ENCODE measurements at places on chromosomes 4 and X. TPM values are rescaled to one million over a fixed set of nuclear protein-coding genes. Genes with fewer than 3 reads are reported as not detected.

DNA sequence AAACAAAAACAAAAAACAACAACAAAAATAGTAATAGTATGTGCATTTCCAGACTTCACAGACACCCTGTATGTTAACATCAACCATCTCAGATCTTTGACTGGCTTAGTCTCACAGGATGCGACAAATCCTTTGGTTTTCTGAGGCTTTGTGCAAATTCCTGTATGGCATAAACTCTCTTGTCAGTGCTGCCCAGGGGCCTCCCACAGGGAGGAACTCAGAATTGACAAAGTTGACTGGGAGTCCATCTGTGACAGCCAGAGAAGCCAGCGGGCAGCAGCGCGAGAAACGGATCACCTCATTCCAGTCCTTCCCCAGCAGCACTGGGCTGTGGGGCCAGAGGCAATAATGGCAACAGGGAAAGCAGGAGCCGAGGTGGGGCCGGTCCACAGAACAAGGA, 19.1 kb upstream of the DDX3X start:
- DNase-seq: no peak

GRCh38 chrX:39750848-39751247, 346.9 kb downstream of the BCOR start:
- no peak for DNase-seq

GRCh38 chr4:55458611-55459010, 62.9 kb downstream of the TMEM165 start:
- no peak for DNase-seq

DNA sequence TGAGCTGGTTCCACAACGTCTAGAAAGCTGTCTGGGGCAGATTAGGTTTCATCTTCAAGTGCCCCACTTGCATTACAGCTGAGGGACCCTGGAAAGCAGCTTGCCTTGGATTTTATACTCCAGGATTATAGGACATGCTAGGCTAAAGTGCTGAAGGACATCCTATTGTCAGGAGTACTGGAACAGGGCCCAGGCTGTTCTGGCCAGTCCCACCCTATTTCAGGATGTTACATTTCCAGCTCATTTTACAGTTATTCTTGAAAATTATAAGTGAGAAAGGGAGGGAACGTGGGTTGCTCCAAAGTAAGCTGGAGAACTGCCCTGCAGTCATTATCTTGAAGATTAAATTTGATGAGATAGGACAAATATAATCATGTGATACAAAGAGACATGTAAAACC, 71.0 kb upstream of the UGT8 start:
- no peak for DNase-seq

VSIG1 gene
- total RNA-seq: 0.30 TPM

PRPS2 gene
- 317 TPM for total RNA-seq

- DNase-seq: no peak
Observed at GRCh38 chr4:53016099-53016820, 154.1 kb downstream of the RASL11B start.

VSIG4 gene
- total RNA-seq: 9.9 TPM

GRCh38 chr4:176238157-176238610, 30.8 kb downstream of the ASB5 start:
- no peak for DNase-seq

GRCh38 chr4:17329046-17329445, 182.8 kb downstream of the QDPR start:
- DNase-seq: no peak

MTNR1A gene
- total RNA-seq: not detected

GRCh38 chrX:136086521-136086920, 60.8 kb upstream of the FHL1 start:
- DNase-seq: no peak

SLC16A2 gene
- total RNA-seq: 49.2 TPM

DNA sequence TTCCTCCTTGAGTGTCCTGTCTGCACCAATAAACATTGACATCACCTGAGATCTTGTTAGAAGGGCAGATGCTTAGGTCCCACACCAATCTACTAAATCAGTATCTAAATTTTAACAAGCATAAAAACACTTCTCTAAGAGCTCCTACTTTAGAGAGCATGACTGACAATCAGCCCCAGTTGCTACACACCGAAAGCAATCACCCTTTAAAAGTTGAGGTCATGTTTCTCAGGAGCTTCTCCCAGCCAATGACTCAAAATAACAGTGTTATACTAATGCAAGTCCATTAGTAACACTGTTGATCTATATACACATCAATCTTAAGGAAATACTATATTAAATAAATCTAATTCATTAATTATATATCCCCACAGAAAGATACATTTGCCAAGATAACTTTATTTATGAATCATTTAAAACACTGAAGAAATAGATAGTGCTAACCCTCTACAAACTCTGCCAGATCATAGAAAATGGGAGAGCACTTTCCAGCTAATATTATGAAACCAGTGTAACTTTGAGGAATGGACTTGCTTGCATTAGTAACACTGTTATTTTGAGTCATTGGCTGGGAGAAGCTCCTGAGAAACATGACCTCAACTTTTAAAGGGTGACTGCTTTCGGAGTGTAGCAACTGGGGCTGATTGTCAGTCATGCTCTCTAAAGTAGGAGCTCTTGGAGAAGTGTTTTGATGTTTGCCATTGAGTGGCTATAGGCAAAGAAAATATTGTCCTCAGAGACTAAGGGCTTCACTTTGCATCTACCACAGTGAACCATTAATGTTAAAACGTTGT, 109.8 kb upstream of the HDX start:
- no peak for DNase-seq

DNA sequence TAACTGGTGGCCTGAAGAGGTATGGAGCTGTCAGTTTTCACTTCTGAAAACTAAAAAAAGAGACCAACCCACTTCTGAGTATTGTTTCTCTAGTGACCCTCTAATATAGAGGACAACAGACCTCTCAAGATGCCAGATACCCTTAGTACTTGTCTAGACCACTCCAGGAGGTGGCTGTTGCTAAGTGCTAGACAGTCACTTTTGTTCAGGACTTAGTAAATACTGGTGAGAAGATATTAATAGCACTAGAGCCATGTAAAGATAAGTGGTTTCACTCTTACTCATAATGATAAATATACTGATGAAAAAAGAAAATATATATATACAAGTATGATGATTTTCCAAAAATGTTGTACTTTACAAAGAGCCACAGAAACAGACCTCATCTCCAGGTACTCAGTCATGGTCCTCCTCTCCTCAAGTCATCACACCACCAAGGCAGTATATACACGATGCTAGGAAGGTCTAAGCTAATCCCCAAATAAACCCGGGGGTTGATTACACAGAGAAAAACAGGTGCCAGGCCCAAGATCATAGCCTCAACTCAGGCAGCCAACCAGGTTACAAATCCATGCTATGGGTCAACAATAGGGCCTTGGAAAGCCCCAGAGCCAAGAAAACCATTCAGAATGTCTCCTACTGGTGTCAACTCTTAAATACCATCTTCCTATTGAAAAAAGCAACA, 66.9 kb downstream of the ARHGEF9 start:
- no peak for DNase-seq

CLTRN gene
- 0.14 TPM for total RNA-seq

DNA sequence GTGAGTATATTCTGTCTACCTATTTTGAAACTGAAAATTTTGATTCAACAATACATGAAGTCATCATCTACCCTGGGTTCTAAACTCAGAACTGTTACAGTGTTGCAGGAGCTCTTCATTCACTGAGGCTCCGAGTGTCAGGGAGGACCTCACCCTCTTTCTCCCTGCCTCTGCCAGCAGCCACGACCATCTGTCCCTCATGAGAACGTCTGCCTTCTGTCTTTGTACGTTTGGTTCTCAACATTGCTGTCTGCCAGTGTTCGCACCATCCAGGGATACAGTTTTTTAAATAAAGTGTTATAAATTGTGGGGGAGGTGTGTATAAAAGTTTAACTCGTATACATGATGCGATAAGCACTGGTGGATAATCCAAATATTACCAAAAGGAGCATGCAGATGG, 55.5 kb downstream of the TRAPPC11 start:
- no peak for DNase-seq

AMBN gene
- total RNA-seq: not detected

DNA sequence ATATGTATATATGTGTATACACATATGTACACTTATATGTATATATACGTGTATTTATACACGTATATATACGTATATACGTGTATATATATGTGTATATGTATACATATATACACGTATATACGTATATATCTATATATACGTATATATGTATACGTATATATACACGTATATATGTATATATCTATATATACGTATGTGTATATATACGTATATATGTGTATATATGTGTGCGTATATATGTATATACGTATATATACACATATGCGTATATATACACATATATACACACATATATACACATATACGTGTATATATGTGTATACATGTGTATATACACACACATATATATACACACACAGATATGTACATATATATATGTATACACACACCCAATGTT, 348.0 kb upstream of the LCORL start:
- no peak for DNase-seq

TIGD4 gene
- 2.0 TPM for total RNA-seq

DNA sequence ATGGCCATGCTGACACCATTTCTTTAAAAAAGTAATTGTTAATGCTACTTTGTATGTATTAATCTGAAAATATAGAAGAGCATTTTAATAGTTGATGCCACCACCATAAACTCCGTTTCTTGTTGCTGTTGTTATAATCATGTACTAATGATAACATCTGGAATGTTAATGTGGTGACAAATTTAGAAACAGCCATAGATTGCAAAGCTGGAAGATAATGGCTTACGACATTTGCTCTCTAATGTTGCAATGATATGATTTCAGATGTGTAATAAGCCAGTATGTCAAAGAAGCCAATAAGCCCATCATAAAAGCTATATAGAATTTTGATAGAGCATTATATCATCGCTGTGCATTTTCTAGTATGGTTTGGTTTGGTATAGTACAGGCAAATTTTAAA, 579.4 kb upstream of the ZFP42 start:
- DNase-seq: no peak

- no peak for DNase-seq
Observed at GRCh38 chr4:168199260-168199957, 107.1 kb downstream of the ANXA10 start.

GPR119 gene
- not detected for total RNA-seq

PNMA6A gene
- 0.48 TPM for total RNA-seq

TCEAL6 gene
- 3.7 TPM for total RNA-seq

STPG2 gene
- total RNA-seq: 1.1 TPM

GDPD2 gene
- total RNA-seq: not detected

GRCh38 chr4:7194251-7195140, 2.2 kb downstream of the SORCS2 start:
- no peak for DNase-seq

DNA sequence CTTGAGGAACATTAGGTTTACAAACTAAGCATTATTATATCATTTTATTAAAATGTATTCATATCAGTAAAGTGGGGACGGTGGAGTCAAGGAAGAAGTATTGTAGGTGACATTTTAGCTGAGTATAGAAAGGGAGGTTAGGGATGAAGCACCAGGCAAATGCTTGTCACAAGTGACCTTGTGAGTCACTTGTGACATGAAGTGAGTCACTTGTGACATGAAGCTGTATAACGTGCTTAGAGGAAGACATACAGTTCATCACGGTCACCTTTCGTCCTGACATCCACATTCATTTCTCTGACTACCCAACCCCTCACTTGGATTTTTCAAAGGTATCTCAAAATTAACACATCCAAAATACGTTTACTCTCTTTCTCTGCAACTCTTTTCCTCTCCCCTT, 1034.8 kb downstream of the DMD start:
- DNase-seq: no peak

SHOX gene
- not detected for total RNA-seq

DNA sequence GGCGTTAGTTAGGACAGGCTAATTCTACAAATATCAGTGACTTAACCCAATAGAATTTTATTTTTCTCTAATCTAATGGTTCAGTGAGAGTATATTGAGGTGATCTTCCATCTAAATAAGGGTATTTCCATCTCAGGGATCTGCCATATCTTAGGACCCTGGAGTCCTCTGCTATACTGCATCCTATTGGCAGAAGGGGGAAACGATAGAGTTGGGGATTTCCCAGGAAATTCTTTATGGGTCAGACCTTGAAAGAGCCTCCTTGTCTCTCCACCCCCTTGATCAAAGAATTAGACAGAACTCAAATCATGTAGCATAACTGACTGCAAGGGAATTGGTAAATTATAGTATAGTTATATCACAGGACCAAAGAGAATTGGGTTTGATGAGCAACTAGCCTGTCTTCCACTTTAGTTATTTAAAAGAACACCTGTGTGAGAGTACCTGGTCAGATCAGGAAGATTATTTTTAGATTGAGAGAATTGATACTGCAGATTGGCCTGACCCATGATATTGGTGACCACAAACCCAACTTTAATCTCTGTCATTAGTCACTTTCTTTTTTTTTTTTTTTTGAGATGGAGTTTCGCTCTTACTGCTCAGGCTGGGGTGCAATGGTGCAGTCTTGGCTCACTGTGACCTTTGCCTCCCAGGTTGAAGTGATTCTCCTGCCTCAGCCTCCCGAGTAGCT, 25.6 kb downstream of the SMARCA5 start:
- DNase-seq: no peak

CFP gene
- total RNA-seq: 0.91 TPM

SGMS2 gene
- total RNA-seq: 18.2 TPM

MGARP gene
- total RNA-seq: 158 TPM

GRCh38 chrX:153060095-153060445, 3.8 kb downstream of the PNMA3 start:
- DNase-seq: no peak

DNA sequence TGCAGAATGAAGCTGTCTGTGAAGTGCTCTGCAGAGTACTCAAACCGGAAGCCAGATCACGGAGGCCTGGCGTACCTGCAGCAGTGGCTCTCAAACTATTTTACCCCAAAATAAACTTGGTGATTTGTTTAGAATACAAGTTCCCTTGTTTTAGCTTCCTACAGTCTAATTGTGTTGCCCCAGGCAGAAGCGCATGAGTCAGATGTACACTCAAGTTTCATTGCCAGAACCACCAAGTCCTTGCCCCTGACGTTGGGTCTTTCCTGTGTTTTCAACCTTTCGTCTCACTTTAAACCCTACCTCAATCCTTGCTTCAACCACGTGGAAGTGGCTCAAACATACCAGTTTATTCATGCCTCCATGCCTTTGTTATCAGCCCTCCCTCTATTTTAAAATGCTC, 66.2 kb upstream of the SLC7A11 start:
- no peak for DNase-seq

- DNase-seq: no peak
Observed at GRCh38 chr4:3471098-3471760, 8.1 kb downstream of the DOK7 start.

HERC5 gene
- 9.9 TPM for total RNA-seq

GRCh38 chr4:22471999-22472461, 43.8 kb downstream of the ADGRA3 start:
- no peak for DNase-seq

- DNase-seq: no peak
Observed at GRCh38 chrX:139566981-139567380, 36.4 kb downstream of the F9 start.

HAUS7 gene
- total RNA-seq: 29.5 TPM

GRCh38 chrX:150848914-150849365, 49.5 kb downstream of the CD99L2 start:
- no peak for DNase-seq

Data from adrenal gland (tissue), 19 donors.